ENCODE measurements at places on chromosomes 1 and 21. TPM values are rescaled to one million over a fixed set of nuclear protein-coding genes. Genes with fewer than 3 reads are reported as not detected.

Gene COL9A2
- 17.2 TPM for polyA plus RNA-seq

Gene THEM4
- 21.8 TPM for polyA plus RNA-seq

Gene KIRREL1
- 183 TPM for polyA plus RNA-seq

- DNase-seq, result no peak
These were observed 20.9 kb downstream of the STYXL2 start for GRCh38 chr1:167114725-167115124.

DNA sequence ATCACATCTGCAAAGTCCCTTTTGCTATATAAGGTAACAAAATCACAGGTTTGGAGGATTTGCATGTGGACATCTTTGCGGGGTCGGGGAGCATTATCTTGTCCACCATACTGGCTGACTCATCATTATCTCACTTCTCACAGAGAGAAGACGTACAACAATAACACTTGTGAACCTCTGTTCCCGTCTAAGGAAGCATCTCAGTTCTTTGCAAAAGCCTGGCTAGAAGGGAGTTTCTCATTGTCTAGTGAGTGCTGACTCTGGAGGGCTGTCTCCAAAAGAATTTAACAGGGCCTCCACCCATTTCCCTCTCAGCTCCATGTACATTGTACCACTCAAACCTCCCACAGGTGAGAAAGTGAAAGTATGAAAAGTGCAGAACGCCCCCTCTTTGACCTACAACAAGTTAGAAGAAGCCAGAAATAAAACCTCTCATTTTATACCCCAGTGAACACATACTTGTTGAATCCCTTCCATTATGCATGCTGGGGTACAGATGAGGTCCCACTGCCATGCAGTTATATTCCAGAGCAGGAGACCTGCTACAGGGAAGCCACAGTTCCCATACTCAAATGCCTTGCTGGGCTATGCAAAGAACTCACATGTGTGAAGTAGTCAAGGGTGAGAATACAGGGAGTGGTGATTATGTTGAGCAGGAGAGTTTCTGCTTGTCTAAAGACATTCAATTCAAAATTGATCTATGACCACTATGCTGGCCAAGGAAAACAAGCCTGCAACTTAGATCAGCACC is 121.7 kb upstream of the PRDX6 start:
- no peak for DNase-seq

DNA sequence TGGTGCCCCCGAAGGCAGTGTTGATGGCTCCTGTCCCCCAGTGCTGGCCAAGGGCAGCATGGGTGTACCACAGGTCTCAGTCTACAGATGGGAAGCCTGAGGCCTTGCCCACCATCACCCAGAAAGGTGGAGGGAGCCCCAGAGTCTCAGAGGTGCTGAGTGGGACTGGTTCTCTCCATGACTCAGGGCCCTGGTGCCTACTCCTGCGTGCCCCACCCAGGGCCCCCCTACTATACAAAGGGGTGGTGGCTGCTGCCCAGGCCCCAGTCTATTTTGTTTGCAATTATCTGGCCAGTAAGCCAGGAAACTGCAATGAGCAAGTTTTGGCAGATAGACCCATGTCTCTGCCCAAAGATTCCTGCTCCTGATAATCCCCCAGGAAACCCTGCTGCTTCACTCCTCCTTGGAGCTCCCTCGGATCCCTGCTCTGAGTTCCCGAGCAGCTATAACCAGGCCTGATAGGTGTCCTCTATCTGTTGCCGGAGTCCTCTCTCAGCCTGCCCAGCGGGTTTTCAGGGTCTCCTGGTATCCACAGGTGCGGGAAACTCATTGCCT is 41.7 kb downstream of the EDN2 start:
- DNase-seq, result no peak

- no peak for DNase-seq
These were observed 76.5 kb downstream of the GALNT2 start for GRCh38 chr1:230143534-230143933.

DNA sequence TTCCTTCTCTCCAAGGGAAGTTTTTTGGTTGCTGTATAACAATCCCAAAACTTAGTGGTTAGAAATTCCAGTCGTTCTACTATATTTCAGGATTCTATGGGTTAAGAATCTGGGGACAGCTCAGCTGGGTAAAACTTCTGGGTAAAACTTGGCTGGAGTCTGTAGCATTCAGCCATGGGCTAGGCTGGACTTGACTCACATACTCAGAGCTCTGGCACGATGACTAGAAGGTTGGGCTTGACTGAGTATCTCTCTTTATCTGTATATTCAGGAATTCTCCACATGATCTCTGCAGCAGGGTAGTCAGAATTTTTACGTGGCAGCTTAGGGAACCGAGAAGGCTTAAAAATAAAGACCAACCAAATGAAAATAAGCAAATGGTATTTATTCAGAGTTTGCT is 28.2 kb upstream of the HRNR start:
- no peak for DNase-seq

DNA sequence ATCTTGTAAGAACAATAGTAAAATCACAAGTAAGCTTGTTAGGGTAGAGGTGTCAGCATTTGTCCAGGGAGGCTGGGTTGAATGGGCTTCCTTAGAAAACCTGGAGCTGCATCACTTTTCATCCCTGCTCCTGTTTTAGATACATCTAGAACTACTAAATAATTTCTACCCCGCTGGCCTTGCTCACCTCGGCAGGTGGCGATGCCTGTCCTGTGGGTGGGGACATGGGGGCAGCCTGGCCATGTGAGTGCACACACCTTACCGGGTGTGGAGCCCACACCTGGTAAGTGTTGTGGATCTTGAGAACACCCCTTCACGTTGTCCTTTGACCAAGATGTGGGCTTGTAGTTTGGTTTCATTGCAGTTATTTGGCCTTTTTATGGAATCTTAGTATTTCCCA is 29.7 kb downstream of the URB2 start:
- no peak for DNase-seq

DNA sequence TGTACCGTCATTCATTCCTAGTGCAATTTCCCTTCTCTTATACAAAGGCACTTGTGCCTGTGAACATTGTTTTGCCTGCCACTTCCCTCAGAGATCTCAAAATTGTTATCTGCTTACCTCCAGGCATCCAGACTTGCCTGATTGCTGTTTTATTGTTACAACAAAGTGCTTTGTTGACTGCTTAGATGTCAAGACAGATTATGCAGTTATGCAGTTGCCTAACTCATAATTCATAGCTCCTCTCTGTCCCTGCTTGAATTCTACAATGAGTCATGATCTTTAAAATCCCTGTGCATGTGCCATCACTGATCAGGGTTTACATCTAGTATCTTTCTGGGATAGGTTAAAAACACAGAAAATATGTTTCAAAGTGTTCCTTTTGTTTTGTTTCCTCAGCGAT is 24.5 kb downstream of the CXADR start:
- DNase-seq, result no peak

Data from right renal cortex interstitium (tissue), 3 donors.